ENCODE measurements at places on chromosomes 5 and 9. TPM values are rescaled to one million over a fixed set of nuclear protein-coding genes. Genes with fewer than 3 reads are reported as not detected.

The LCN10 gene
- polyA plus RNA-seq: 1.3 TPM

The NMUR2 gene
- polyA plus RNA-seq: 0.09 TPM

The GAS1 gene
- 54.8 TPM for polyA plus RNA-seq

The INSL6 gene
- 0.09 TPM for polyA plus RNA-seq

The PDCD1LG2 gene
- polyA plus RNA-seq: 0.12 TPM

The IL5 gene
- polyA plus RNA-seq: not detected

The PCDHB7 gene
- 4.4 TPM for polyA plus RNA-seq

The HMMR gene
- 21.9 TPM for polyA plus RNA-seq

The SSBP2 gene
- 80.7 TPM for polyA plus RNA-seq

DNA sequence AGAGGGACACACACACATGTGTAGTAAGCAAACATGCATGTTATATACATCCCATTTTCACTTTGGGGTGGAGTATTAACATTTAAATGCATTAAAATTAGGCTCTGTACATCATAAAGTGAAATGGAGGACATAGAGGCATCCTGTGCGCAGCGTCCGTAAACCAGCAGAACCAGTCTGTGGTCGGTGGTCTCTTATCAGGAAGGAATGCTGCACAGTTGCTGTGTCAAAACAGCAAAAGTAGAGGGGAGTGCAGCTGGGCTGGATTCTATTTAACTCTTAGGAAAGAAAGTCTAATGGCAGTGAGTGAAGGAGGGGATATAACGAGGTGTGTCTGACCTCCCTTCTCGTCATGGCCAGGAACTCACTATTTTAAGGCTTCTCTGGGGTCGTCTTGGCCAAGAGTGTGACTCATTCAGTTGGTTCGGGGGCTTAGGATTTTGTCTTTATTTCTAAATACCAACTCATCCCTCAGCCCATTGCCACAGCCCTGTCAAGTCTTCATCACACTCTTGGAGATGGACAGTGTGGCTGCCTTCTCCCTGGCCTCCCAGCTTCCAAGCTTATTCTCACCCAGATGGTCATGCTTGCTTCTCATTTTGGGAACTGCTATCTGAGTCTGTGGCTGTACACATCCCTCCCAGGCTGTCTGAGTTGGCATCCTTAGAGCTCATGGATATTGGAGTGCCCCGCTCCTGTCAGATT is 20.1 kb upstream of the CXCL14 start:
- DNase-seq: no peak

DNA sequence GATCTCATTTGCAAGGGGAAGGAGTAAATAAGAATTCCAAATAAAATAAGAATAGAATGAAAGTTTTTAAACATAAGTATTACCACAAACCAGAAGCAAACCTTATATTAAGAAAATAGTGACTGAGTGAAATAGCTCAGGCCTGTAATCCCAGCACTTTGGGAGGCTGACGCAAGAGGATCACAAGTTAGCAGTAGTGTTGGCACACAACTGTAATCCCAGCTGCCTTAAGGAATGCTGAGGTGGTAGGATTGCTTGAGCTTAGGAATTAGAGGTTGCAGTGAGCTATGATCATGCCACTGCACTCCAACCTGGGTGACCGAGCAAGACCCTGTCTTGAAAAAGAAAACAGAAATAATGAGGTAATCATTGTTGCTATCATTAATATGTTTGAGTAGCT is 47.0 kb downstream of the APC start:
- no peak for DNase-seq

- no peak for DNase-seq
These were observed 21.2 kb downstream of the GNAQ start for GRCh38 chr9:78010445-78010844.

DNA sequence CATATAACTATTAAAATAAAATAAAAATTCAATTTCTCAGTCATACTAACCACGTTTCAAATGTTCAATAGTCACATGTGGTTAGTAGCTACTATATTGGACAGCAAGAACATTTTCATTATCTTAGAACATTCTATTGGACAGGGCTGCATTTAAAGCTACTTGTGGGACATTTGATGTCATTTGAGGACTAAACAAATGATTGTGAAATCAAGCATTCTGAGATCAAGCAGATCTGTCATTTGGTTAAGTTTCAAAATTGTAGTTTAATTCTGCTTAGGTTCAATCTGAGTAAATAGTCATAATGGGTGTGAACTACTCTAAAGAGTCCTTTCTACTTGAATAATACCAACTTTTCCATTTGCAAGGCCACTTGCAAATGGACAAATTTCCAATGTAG is 226.9 kb upstream of the C9orf72 start:
- DNase-seq: no peak

GRCh38 chr9:7862170-7862569 is 62.6 kb upstream of the DMAC1 start:
- no peak for DNase-seq

DNA sequence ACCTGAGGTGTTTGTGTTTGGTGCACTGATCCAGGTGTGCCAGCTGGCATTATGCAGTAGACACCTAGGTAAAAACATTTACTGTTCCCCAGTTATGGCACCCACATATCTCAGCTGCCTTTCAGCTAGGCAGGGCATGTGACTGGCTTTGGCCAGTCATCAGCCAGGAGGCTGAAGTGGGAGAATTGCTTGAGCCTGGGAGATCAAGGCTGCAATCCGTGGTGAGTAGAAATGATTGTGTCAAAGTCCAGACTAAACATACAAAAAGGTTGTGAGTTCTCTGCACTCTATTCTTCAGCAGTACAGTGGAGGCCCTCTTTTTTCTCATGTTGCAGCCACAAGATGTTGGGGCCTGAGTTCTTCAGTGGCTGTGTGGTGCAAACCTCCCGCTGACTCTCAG is 3.2 kb upstream of the FBLL1 start:
- DNase-seq: no peak

- no peak for DNase-seq
These were observed 37.4 kb downstream of the WHRN start for GRCh38 chr9:114467910-114468309.

- DNase-seq: no peak
These were observed 69.4 kb downstream of the LMNB1 start for GRCh38 chr5:126846344-126846743.

GRCh38 chr5:35374584-35374983 is 144.3 kb upstream of the PRLR start:
- DNase-seq: no peak

DNA sequence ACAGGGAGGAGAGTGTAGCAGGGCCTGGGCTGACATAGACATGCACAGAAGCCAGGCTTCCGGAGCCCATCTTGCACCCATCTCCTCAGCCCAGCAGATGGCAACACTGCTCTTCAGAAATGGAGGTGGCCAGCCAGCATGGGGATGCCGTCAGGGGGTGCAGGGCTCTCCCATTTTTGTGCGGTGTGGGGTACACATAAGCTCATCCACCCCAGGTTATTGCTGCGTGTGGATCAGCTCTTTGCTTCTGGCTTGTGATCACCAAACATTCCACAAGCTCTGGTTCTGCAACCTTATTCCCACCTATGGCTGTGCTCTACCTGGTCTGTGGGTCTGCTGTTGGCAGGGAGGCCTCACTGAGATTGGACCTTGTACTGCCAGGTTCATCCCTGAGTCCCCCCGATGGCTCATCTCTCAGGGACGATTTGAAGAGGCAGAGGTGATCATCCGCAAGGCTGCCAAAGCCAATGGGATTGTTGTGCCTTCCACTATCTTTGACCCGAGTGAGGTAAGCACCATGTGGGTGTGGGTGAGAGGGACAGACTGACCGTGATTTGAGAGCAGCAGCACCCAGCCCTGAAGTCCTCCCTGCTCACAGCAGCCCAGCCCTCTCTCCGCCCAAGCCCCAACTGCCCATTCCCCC is 17.3 kb downstream of the SLC22A5 start:
- no peak for DNase-seq

DNA sequence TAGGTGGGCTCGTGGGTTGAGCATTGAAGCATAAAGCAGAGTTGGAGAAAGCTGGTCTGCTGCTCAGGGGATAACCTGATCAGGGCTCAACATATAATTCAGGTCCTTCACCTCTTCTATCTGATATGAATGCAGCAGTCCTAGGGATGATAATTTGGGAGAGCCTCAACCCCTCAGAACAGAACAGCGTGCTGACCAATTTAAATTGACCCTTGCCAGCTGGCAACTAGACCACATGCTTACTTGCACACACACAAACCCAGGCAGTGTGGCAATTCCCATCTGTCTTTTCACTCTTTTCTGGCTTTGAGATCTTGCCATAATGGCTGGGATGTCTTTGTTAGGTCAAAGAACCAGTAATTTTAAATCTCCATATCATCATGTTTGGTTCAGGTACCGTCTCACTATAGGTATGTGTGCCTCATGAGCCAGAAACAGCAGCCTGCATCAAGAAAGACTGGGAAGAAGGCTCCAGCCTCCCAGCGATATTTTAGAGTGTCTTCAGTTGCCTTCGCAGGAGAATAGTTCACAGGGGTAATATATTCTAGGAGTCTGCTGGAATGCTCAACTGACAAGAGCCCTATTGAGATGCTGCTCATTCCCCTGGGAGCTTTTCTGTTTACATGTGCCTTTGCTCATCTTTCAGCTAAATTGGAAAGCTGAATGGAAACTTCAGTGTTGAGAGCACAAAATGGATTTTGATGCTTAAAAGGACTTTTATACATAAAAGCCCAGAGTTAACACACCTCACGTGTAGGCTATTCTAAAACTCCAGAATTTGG is 497.6 kb downstream of the RASEF start:
- no peak for DNase-seq

- no peak for DNase-seq
These were observed 83.9 kb downstream of the DCP2 start for GRCh38 chr5:113060408-113061025.

GRCh38 chr9:135993765-135994500 is 32.8 kb upstream of the UBAC1 start:
- no peak for DNase-seq

GRCh38 chr9:126611592-126612325 is 2.0 kb upstream of the LMX1B start:
- DNase-seq: no peak

GRCh38 chr5:89435347-89435746 is 552.4 kb upstream of the MEF2C start:
- no peak for DNase-seq

DNA sequence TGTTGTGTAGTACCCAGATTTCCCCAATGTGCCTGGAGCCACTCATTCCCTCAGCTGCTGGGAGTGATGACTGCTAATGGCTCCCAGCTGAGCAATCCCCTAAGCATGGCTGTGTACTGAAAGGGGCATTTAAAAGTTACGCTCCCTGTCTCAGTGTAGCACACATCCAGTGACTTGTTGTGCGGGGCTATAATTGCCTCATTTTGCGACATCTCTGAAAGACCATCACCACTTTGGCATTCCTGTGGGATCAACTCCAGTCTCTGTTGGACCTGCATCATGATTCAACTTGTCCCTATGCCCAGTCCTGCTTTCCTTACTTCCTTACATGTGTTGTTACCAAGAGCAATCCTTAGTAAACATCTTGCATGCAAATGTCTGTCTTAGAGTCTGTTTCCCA is 201.2 kb upstream of the MPDZ start:
- no peak for DNase-seq

GRCh38 chr9:99465231-99465907 is 243.3 kb downstream of the SEC61B start:
- DNase-seq: peak; percentile 28

DNA sequence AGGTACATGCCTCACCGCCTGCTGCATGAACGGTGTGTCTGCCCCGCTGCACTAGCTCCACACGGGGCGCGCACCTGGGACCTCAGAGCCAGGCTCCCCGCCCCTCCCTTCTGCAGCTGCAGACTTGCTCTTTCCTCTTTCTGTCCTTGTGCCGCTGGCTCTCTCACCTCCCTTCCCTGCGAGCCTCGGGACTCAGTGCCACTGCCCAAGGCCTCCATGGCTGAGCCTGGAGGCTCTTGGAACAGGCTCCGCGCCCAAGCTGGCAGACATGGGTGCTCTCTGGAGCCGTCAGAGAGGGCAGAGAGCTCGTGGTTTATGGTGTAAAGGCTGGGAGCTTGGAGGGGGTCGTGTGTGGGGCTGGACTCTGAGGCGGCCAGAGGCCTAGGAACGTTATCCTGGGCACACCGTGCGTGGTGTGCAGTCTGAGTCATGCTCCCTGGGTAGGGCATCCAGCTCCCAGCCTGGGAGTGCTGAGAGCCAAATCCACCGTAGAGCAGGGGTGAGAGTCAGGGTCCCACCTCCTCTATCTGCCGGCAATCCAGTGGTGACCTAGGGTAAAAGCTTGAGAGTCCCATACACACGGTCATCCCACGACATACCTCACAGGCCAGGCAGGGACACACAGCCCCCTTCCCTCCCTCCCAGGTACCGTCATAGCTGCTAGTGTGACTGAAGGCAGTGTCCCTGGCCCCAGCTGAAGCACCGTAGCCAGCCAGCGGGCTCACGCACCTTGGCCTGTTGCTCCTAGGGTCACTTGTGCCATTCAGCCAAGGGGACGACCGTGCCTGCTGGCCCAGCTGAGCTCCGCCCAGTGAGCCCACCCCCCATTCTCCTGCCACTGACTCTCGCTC is 22.4 kb downstream of the GOLGA2 start:
- DNase-seq: no peak

DNA sequence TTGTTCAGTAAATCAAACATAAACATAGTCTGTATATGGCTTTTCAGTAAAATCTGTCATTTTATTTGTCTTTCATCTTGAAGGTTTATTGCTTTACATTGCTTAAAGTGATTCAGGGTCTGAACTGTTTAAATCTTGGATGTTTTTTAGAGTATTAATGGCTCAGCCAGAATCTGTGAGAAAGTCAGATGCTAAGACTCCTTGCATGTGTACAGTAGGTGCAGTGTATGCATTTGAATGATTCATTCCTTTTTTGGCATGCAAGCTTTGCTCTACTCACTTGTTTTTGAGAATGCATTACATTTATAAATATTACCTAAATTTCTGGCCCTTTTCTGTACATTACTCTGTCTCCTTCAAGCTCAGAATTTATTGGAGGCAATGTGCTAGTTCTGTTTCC is 271.0 kb upstream of the RIOK2 start:
- no peak for DNase-seq

DNA sequence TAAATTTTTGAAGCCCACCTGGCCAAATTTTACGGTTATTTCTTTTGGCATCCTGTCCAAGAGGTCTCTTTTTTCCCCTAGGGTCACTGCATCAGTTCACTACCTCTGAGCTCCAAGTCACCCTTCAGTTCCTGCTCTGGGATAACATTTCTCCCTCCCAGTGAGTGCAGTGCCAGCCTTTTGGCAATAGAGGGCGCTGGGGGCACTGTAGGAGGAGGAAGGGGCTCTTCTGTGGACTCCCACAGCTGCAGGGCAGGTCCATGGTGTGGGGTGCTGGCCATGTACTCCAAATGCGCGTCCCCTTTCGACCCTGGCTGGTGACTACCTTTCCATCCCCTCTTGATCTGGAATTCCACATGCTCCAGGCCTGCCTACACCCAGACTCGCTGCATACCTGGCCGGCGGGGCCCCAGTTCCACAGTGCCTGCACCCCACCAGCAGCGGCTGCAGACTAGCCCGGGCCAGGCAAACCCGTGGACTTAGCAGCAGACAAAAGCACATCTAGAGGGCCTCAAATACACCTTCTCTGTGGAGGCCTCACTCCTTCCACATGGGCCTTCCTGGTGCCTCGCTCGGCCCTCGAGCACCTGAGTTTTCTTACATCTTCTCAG is 20.3 kb upstream of the NINJ1 start:
- no peak for DNase-seq

- DNase-seq: no peak
These were observed 2.5 kb downstream of the FIBCD1 start for GRCh38 chr9:130936285-130937117.

GRCh38 chr9:5499889-5500398 is 10.4 kb upstream of the PDCD1LG2 start:
- DNase-seq: no peak

- DNase-seq: no peak
These were observed 25.2 kb upstream of the PLAC8L1 start for GRCh38 chr5:146130440-146131045.

Measured in renal pelvis (tissue), 12 donors.